ENCODE measurements at places on chromosomes 6 and 20. TPM values are rescaled to one million over a fixed set of nuclear protein-coding genes. Genes with fewer than 3 reads are reported as not detected.

Gene RHAG
- not detected for total RNA-seq

Gene ZSCAN16
- total RNA-seq, result 1.7 TPM

Gene C20orf202
- not detected for total RNA-seq

Gene FOXF2
- total RNA-seq, result 16.4 TPM

Gene MLIP
- 0.59 TPM for total RNA-seq

Gene GHRH
- not detected for total RNA-seq

Gene FOXC1
- total RNA-seq, result 3.0 TPM

Gene TPD52L1
- total RNA-seq, result 4.3 TPM

Gene PHACTR3
- total RNA-seq, result not detected

Data from bronchus fibroblast of lung (primary cell).